ENCODE measurements at places on chromosomes 13 and 19. TPM values are rescaled to one million over a fixed set of nuclear protein-coding genes. Genes with fewer than 3 reads are reported as not detected.
A peak's percentile ranks its signal among the peaks of the same experiment; 100 is the strongest.

DNA sequence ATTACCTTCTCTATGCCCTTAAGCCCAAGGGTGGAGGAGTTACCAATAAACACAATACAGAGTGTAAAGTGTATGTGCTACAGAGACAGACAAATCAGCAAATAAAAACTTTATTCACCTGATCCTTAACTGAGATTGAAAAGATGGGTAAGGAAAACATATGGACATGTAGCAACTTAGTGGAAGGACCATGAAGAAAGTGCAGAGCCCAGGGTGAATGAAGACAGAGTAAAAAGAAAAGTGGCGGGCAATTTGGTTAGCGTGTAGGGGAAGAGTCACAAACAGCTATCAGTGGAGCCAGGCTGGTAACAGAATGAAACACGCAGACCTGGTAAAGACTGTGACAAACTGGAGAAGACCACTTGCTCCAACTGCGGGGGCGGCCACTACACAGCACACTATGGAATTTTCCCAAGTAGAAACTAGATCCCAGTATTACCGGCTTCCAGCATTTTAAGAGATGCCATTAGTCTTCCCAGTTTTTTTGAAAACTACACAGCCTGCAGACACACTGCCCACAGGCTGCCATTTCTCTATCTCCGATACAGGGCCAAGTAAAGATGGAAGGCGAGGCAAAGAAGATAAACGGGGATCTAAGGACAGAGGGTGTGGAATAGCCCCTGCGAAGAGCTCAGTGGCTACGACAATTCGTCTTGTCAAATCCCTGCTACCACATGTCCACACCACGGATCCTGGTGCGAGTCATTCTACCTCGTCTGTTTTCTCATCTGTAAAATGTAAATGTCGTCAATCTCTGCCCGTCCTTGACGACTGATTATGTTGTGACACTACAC, 1.2 kb downstream of the UQCRFS1 start:
- peak; percentile 12 for DNase-seq

- no peak for DNase-seq
These were observed 233.9 kb downstream of the LMO7 start for GRCh38 chr13:75869981-75870380.

- no peak for DNase-seq
These were observed 106.5 kb downstream of the LHFPL6 start for GRCh38 chr13:39496506-39496905.

NLRP5 gene
- not detected for total RNA-seq

USE1 gene
- total RNA-seq = 18.1 TPM

LRP3 gene
- total RNA-seq = 8.6 TPM

ZNF813 gene
- total RNA-seq = 6.1 TPM
